ENCODE measurements at places on chromosomes 7 and 10.

DNA sequence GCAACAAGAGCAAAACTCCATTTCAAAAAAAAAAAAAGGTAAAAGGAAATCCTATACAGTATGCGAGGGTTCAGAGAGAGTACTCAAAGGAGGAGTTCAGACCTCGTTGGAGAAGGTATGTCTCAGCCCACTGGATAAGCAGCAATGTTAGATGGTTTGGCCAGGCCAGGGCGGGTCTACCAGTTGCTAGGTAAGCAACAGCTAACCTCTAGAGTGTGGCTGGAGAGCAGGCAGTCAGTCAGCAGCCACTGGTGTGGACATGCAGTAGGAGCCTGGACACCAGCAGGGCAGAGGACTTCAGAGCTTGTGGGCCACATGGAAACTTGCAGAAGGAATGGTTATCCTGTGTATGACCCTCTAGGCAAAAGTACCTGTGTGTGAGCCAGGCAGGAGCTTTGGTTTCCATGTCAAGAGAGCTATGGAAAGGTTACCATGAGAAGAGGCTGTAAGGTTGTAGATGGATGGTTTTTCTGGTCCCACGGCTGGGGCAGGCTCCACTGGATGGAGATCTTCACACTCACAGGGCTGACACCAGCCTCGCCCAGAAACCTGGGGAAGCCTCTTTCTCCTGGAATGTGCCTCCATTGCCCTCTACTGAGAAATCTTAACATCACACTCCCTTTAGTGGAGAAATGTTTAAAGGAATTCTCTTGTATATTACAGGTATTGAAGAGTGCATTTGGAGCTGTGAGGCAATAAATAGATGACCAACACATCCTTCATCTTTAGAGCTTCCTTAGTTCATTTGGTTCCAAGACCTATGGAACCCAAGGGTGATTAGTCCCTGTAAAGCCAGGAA lies 63.6 kb downstream of the CCDC186 start:
- no peak for DNase-seq

DNA sequence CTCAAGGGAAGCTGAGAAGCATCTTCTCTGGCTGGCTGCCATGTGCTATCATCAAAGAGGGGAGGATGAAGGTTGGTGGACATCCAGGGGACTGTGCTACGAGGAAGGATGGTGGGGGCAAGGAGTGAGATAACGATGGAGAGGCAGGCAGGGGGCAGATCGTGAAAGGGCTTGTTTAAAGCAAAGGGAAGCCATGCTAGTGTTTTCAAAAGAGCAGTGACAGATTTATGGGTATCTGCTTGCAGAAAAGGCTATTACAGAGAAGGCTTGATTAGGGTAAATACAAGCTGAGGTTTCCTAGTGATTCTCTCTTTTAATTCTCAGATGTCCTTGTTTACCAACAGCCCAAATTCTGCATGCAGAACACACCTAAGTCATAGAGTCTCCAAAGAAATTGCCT lies 88.9 kb upstream of the MKX start:
- DNase-seq, result no peak

DNA sequence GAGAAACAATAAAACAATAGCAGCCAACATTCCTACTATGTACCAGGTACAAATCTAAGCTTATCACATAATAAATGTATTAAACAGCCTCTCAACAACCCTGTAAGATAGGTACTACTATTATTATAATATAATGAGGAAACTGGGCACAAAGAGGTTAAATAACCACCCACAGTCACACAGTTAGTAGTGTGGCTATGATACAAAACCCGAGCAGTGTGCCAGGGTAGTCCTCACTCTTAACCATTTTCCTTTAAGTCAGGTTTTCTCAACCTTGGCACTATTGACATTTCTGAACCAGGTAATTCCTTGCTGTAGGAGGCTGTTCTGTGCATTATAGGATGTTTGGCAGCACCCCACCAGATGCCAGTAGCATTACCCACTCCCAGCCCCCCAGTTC lies 48.8 kb downstream of the DNAJC1 start:
- DNase-seq, result no peak

DNA sequence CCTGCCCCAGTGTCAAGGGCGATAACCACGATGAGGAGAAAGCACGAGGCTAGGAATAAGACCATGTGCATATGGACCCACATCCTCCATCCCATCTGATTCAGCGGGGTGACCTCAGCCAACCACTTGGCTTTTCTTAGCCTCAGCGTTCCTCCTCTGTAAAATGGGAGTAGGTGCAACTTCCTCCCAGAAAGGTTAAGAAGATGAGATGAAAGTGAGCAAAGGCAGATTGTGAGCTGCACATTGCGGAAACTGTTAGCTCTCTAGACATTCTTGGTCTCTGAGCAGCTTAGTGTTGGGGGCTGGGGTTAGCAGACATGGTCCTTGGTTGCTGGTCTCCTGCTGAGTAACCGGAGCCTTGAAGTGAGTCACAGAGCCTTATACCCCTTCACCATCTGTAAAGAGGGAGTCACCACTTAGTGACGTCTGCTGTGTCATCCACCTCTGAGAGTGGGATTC lies 497.3 kb upstream of the GALNT17 start:
- no peak for DNase-seq

GRCh38 chr10:86522510-86522855 lies 891 bp upstream of the WAPL start:
- no peak for DNase-seq

Measured in inflammatory macrophage (primary cell).